ENCODE measurements at places on chromosomes 6 and 20.

DNA sequence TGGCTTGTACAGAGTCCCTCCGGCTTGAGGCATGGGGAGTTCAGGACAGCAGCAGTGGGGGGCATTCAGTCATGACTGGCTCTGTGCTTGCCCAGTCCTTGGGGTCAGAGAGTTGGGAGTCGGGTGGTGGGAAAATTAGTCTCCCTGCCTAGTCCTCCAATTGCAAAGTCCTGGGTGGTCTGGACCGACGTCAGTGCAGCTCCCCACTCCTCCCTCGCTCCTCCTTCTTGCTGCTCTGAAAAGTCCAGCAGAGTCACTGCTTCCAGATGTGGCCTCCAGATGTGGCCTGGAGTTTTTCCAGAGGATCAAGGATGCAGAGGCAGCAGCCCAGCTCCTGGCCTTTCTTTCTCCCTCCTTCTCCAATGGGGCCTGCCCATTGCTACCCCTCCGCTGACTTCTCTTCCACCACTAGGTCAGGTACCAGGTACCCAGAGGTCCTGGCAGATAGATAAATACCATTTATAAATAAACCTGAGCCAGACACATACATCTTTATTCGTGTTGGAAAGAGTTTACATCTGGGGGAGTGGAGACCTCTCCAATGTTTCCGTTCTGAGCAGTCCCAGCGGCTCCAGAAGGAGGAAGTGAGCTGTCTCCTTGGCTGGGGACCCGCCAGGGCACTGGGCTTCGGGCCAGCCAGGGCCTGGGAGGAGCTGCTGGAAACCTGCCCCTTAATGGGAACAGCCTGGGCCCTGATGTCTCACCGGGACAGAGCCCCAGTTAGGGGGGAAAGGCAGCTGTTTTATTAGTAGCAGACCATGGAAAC is 49.0 kb upstream of the RNF24 start:
- DNase-seq, result peak; percentile 77

DNA sequence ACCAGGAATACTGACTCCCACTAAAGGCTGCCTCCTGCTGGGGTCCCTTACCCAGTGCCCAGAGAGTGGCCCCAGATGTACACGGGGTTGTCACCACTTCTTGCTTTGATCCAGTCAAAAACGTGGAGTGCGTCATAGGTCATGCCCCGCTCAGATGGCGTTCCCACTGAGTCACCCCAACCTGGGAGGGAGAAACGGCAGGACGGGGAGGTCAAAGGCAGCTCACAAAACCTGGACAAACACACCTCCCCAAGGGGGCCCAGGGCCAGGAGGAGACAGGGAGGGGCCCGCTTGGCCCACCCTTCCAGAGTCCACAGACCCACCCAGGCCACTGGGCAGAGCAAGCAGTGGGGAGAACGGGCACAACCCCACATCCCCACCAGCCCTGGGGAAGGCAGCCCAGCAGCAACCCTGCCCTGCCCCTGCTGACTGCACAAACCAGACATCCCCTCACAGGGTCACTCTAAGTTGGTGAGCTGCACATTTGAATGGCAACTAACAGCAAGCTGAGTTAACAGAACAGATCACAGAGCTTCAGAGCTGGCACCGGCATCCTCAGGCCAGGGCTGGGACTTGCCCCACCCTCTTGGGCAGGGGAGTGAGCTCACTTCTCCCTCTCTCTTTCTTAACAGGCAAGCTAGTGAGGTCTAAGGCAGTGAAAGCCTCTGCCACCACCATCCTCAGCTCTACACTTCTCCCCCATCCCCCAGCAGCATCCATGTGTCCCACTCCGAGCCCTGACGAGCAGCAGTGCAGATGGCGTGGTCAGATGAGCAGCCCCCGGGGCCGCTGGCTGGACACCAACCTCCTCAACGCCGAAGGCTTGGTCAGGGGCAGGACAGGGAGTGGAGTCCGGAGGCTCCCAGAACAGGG is 61.7 kb downstream of the PYGB start:
- peak; percentile 98 for DNase-seq

GRCh38 chr6:121830736-121831135 is 395.3 kb downstream of the GJA1 start:
- no peak for DNase-seq

- no peak for DNase-seq
Measured at GRCh38 chr6:15131651-15132061, 114.2 kb upstream of the JARID2 start.

- DNase-seq, result no peak
Measured at GRCh38 chr6:139137706-139138105, 2.8 kb downstream of the HECA start.

GRCh38 chr20:54174457-54175175 is 830 bp upstream of the CYP24A1 start:
- DNase-seq, result no peak

DNA sequence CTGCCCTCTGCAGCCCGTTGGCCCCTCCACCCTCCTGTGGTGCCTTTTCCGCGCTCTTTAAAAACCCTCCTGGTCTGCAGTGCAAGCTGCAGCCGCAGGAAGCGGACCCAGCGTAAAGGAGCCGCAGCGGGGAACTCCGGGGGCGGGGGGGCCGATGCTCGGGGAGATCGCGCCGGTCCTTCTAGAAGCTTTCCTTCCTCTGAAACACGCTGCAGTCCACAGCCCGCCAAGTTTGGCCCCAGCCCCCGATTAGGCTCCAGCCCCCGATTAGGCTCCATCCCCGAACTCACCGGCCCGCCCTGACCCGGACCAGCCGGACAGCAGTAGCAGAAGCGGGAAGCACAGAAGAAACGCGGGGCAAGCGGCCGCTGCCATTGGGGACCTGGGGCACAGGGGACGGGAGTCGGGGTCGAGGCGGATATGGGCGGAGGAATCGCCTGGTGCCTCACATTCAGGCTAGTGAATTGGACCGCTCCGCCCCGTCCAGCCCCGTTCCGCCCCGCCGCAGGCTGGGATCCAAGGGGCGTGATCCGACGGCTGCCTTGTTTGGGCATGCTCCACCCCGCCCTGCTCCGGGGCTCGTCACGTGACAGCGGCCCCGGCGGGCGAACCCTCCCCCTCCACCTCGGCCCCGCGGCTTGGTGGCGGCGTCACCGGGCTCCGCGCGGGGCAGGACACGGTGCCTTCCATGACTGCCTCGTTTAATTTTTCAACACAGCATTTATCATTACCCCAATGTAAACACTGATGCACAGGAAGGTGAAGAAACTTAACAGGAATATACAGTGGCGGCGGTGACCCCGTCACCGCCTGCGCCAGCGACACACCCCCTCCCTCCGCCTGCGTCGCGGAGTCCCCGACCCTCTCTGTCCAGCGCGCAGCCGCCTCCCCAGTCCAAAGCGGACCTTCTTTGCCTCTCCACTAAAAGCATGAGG is 20.3 kb downstream of the RAET1L start:
- DNase-seq, result peak; percentile 77

DNA sequence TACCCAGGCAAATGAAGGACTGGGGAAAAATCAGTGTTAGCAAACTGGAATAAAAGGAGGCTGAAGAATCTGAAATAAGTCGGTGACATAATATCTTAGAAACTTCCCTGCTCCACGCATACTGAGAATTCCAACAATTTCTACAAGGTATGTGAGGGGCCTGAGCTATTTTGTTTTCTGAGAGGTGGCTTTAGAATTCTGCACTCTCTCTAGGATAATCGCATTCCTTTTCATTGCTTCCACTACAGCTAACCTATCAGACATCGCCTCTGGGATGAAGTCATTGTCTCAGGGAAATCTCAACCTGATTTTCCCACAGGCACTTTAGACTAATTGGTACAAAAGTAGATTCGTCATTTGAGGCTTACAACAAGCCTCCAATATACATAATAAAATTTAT is 740.8 kb downstream of the PHF3 start:
- DNase-seq, result peak; percentile 1

- no peak for DNase-seq
Measured at GRCh38 chr6:121506761-121507754, 71.6 kb downstream of the GJA1 start.

DNA sequence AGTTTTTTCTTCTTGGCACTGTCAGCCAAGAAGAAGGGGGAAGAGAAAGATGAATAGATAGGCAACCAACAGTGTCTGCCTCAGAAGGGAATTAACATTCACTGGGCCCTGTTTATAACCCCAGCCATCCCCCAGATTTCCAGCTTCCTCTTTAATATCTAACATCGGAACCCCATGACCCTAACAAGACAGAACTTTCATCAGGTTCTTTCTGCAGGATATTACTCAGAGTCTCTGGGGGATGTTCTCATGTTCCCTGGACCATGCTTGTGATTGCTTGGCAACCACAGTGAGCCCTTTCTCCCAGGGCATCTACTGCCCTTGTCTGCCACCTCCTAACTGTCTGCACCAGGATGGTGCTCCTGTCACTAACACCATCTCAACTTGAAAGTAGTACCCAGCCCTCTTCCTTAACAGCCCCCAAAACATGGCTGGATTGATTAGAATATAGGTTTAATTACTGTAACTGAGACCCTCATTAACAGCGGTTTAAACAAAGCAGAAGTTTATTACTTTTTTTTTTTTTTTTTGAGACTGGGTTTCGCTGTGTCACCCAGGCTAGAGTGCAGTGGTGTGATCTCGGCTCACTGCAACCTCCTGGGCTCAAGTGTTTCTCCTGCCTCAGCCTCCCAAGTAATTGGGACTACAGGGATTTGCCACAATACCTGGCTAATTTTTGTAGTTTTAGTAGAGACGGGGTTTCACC is 12.0 kb upstream of the PTPN1 start:
- no peak for DNase-seq

DNA sequence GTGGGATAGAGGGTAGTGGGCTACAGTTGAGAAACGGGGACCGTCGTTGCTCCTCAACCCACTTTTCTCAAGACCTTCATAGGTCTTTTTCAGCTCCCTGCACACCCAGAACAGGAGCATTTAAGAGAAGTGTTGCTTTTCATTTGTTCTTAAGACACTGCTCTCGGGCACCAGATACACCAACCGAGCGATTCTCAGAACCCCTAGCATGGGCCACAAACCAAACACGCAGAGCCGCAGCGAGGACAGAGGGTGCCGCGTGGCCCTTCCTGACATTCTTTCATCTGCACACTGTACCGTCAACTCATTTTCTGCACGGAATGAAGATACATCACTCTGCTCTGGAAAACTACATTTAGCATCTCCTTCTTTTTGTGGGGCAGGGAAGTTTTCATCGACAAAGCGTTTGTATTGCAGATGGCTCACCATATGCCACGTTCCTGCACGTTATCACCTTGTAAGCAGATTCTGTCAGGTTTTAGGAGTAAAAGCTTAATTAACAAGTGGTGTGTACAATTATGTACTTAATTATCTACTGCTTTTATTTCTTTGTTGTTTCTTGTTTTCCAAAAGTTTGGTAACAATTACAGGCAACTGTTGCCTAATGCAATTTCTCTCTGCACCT is 70.4 kb upstream of the MLN start:
- no peak for DNase-seq

- no peak for DNase-seq
Measured at GRCh38 chr20:57707320-57707719, 2.5 kb downstream of the PMEPA1 start.

- no peak for DNase-seq
Measured at GRCh38 chr20:22681591-22682248, 97.3 kb upstream of the FOXA2 start.

DNA sequence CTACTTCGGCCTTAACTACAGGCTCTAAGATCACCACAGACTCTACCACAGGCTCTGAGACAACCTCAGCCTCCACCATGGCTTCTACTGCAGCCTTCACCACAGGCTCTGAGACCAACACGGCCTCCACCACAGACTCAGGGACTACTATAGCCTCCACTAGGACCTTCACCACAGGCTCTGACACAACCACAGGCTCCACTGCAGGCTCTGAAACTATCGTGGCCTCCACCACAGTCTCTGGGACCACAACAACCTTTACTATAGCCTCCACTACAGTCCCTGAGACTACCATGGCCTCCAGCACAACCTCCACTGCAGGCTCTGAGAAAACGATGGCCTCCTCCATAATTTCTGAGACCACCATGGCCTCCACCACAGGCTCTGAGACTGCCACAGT is 15.3 kb downstream of the MUC22 start:
- no peak for DNase-seq

DNA sequence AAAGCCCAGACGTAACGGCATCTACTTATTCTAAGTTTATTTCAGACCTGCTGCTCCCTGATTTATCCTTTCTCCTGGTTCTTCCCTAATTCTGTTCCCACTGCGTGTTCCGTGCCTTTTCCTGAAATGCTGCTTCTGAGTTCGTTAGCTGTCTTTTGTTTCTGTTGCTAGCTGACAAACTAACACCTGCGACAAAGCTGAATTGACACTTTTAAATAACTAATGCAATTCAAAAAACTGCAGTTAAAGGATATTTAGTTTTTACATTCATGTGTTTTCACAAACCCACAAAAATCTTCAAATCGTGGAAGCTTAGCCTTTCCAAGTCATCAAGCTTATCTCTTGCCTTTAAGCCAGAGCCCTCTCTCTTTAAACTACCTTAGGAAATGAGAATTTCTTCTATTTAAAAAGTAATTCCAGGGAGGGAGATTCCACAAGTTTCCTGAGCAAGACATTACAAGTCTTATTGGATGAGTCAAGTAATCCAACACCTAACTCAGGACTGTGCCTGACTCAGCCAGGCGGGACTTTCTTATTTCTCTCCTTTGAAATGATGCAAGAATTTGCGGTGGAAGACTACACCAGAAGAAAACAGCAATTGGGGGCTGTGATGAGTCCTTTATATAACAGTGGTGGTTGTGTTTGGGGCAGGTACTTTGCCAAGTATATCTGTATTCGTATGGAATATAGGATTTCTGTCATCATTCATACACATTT is 6.3 kb downstream of the ADTRP start:
- DNase-seq, result peak; percentile 84

DNA sequence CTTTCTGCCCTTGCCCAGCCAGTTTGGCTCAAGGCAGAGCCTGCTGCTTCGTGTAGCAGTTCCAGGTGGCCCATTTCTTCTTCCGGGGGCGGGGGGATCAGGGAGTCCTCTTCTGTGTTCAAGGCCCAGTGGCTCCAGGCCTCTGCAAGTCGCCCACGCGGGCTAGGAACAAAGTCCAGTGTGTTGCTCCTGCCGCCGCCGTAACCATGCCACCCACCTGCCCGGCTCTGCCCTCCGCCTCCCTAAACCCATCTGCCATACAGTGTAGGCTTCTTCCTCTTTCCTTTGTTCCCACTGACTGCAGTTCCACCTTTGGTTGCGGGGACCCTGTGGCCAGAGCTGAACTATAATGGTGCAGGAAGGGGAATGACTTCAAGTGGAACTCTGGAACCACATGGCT is 43.9 kb upstream of the SRF start:
- no peak for DNase-seq

- DNase-seq, result no peak
Measured at GRCh38 chr20:14832630-14833029, 495.2 kb upstream of the FLRT3 start.

- no peak for DNase-seq
Measured at GRCh38 chr6:25177500-25178028, 101.6 kb upstream of the CARMIL1 start.

DNA sequence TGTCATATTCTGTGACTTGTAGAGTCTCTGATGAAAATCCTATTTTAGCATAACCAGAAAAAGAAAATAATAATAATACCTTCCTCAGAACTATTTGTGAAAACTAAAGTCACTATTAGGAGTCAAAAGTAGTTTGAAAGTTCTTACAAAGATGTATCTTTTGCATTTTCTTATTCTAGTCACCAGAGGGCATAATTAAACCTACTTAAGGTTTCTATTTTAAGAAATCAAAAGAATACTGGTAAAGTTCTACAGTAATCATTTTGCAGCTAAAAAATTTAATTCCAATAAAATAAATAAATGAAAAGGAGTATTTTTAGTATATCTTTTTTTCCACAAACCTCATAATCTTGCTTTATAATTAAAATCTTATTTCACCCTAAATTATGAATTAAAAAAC is 28.0 kb upstream of the MCM9 start:
- no peak for DNase-seq

All from HS-27A (cell line).